ENCODE measurements at places on chromosomes 5 and 9.

DNA sequence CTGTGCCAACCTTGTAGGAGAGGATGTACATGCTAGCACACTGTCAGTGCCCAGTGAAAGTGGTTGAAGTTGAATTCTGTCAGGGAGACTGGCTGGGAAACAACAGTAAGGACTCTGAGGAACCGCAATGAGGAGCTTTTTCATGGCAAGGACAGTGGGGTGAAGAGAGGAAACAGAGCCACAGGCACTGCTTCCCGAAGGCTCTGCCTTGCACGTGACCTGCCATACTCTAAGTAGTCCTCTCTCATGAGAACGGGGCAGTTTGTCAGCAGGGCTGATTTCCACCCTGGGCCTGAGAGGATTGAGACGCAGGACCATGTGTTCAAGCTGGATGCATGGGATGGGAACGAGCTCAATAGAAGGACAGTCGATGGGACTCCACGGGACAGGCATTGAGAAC, 106.6 kb upstream of the CTSL start:
- no peak for DNase-seq

DNA sequence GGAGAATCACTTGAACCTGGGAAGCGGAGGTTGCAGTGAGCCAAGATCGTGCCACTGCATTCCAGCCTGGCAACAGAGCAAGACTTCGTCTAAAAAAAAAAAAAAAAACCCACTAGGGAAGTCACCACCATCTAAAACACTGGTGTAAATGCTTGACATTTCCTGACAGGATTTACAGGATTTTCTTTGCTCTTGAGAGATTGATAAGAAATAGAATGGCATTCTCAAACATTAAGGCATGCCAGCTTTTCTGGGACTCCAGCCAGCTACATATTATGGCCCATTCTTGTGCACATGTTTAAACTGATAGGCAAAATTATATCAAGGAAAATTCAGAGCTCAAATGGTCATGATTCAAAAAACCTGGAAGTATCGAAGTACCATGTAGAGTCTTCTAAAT, 28.7 kb downstream of the GTF3C4 start:
- no peak for DNase-seq

- no peak for DNase-seq
Measured at GRCh38 chr9:93452710-93453046, 703 bp downstream of the FAM120AOS start.

GRCh38 chr5:150658699-150659265, 2.3 kb upstream of the MYOZ3 start:
- no peak for DNase-seq

GRCh38 chr9:137694236-137694959, 75.6 kb downstream of the EHMT1 start:
- no peak for DNase-seq

DNA sequence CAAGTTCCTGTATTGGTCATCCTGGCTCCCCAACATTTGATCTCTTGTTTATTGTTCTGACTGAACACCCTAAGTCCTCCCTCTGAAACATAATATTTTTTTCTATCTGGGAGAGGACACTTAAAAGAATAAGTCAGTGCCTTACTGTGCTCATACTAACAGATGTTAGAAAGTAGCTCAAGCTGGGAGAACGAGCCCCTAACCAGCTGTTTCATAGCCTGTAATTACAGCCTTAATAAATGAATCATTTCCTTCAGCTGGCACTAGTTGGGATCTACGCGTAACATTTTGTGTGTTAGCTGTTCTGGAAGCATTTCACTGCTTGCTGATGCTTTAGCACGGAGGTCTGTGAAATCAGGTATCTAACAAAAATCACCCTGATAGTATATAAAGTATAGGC, 345.9 kb upstream of the RIOK2 start:
- DNase-seq, result no peak

DNA sequence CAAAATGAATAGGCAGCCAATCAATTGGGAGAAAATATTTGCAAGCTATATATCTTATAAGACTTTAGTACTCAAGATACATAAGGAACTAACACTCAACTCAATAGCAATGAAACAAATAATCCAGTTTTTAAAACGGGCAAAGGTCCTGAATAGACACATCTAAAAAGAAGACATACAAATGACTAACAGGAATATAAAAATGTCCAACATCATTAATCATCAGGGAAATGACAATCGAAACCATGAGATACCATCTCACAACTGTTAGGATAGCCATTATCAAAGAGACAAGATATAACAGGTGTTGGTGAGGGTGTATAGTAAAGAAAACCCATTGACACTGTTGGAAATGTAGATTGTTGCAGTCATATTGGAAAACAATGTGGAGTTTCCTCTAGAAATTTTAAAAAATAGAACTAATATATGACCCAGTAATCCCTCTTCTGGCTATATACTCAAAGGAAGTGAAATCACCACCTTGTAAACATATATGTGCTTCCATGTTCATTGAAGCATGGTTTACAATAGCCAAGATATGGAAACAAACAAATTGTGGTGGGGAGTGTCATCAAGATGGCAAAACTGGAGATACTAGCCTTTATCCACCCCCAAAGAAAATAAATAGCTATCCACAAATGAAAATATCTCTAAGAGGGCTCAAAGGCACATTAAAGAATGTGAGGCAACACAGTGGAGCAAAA, 13.9 kb upstream of the BTNL3 start:
- DNase-seq, result no peak

GRCh38 chr9:70415041-70415440, 584 bp upstream of the KLF9 start:
- DNase-seq, result no peak

DNA sequence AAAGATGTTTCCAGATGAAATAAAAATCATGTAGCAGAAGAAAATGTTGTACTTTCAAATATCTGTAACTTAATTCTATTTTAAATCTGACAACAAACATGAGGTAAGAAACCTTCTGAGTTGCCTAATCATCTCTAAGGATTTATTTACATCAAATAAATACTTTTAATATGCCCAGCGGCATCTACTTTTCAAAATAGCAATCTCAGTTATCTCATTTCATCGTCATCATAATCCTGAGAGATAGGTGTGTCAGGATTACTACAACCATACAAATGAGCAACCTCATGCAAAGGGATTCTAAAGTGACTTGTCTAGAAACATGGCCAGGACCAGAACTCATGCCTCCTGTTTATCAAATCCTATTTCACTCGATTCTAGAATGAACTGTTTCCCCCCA, 49.5 kb downstream of the DENND1A start:
- no peak for DNase-seq

- DNase-seq, result no peak
Measured at GRCh38 chr9:86082870-86083269, 16.5 kb downstream of the GOLM1 start.

DNA sequence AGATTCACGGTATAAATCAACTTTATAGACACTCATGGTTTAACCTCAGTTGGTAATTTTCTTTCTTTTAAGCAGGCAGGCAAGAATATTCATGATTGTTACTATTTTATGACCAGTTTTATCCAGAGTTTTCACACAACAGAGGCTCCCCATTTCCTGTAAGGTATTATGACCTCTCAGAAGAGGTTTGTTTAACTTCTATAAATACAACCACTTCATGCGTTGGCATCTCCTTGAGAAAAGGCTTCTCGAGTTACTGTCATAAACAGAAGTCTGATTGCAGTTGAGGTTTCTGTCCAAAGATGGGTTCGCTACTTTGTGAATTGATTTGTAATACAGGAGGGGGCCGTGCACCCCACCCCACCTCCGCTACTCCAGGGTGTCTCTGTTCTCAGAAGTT, 55.3 kb downstream of the ENTREP1 start:
- no peak for DNase-seq

- DNase-seq, result no peak
Measured at GRCh38 chr5:26430323-26430722, 608.1 kb downstream of the CDH9 start.

DNA sequence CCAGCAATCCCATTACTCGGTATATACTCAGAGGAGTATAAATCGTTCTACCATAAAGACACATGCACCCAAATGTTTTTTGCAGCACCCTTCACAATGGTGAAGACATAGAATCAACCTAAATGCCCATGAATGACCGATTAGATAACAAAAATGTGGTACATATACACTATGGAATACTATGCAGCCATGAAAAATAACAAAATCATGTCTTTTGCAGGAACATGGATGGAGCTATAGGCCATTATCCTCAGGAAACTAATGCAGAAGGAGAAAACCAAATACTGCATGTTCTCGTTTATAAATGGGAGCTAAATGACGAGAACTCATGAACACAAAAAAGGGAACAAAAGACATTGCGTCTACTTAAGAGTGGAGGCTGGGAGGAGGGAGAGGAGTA, 114.5 kb downstream of the HTR4 start:
- no peak for DNase-seq

- peak; percentile 78 for DNase-seq
Measured at GRCh38 chr9:96453625-96454024, 3.7 kb downstream of the HABP4 start.

DNA sequence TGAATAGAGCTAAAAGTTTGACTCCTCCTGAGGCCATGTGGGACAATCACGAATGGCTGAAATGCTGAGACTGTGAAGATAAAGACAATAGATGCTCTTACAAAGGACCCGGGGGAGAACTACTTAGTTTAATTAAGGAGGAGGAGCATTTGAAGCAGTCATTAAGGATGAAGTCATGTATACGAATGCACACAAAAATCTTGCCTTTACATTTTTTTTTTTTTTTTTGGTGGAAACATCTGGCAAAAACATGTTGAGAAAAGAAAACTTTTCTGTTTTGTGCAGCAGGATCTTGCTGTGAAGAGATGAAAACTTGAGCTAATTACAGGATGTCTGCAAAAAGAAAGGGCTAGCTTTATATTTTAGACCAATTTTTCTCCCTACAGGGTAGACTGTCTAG, 42.3 kb upstream of the NR3C1 start:
- no peak for DNase-seq

DNA sequence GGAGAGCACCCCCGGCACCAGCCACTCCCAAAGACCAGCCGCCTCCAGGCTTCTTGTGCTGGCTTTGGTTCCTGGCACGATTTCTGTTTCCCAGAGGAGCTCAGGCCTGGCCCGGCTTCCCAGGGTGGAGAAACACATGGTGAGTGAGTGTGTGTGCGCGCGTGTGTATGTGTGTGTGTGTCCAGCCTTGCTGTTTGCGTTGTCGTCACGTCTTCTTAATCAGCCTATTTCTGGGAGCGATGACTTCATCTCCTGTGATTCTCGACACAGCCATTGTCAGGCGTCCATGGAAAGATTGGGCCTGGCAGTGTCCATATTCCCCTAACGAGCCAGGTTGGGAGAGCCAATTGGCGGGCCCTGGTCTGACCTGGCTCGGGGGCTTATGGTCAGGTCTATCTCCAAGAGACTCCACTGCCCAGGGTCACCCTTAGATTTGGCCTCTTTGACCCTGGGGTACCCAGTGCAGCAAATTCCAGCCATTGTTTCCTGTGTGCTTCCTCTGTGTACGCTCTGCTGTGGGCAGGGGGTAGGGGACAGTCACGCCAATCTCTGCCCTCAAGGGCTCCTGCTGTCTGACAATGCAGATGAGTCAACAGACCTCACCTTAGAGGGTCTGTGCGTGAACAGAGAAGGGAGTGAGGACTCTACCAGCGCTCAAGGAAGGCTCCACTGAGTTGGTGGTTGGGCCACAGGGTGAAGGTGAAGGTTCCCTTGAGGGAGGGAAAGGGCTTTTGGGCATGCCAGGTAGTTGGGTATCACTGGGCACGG, 73.8 kb downstream of the DAB2IP start:
- no peak for DNase-seq

DNA sequence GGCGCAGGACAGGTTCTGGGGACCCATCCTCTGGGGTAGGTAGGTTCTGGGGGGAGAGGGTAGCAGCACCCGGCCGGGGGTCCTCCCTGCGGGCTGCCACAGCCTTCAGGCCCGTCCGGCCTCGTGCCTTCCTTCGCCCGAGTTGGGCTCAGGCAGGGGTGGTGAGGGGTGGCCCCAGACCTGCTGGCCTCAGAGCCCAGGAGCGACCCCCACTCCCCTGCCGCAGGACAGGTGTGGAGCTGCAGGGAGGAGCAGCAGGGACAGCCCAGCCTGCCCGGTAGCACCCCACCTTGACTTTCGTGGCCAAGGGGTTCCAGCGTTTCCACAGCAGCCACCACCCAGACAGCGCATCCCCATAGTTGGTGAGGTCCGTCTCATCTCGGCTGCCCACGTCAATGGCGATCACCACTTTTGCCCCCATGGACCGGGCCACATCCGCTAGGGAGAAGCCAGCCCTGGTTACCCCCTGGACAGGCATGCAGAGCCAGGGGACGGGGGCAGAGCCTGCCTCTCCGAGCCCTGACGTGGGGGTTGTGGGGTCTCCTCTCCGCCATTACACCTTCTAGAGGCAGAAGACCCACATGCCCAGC, 3.4 kb upstream of the NSMF start:
- no peak for DNase-seq

DNA sequence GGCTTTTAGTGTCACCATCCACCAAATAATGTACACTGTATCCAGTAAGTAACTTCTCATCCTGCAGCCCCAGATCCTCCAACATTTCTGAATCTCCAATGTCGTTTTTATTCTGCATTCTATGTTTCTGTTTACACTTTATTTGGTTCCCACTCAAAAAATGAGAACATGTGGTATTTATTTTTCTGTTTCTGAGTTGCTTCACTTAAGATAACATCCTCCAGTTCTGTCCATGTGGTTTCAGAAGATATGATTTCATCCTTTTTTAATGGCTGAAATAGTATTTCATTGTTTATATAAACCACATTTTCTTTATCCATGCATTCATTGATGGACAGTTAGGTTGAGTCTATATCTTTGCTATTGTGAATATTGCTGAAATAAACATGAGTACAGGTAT, 677.3 kb upstream of the FTMT start:
- DNase-seq, result no peak

- no peak for DNase-seq
Measured at GRCh38 chr5:138305797-138306196, 25.8 kb downstream of the CDC25C start.

DNA sequence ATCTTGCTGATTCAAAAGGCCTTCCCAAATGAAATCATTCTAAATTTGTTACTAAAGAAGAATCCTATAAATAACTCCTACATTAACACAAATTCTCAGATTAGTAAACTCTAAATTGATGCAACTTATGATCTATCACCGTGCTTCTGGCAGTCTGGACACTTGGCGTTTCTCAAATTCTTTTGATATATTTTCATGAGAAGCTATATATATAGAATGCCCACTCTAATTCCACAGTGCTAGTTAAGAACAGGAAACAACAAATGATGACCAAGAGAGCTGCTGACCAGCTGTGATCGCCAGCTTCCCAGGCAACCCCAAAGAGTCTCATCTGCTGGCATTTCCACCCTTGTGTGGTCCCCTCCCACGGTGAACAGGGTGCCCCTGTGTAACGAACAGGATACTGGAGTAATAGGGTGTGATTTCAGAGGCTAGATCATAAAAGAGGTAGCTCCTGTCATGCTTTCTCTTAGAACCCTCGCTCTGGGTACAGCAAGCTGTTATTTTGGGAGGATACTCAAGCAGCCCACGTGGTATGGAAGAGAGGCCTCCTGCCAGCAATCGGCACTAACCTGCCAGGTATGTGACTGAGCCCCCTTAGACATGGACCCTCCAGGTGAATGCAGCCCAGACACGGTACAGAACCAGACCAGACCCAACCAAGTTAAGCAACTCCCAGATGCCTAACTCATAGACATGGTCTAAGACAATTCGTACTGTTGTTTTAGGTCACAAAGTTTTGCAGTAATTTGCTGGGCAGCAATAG, 64.7 kb downstream of the CDC14B start:
- DNase-seq, result no peak

- no peak for DNase-seq
Measured at GRCh38 chr5:110512266-110512665, 214.2 kb downstream of the TMEM232 start.

GRCh38 chr5:134547999-134548658, 22.7 kb downstream of the JADE2 start:
- DNase-seq, result no peak
